GM10248 (cell line): ENCODE measurements at places on chromosomes 5 and 9.
A peak's percentile ranks its signal among the peaks of the same experiment; 100 is the strongest.

GRCh38 chr5:14545308-14545707 lies 36.3 kb upstream of the OTULINL start:
- DNase-seq = no peak

DNA sequence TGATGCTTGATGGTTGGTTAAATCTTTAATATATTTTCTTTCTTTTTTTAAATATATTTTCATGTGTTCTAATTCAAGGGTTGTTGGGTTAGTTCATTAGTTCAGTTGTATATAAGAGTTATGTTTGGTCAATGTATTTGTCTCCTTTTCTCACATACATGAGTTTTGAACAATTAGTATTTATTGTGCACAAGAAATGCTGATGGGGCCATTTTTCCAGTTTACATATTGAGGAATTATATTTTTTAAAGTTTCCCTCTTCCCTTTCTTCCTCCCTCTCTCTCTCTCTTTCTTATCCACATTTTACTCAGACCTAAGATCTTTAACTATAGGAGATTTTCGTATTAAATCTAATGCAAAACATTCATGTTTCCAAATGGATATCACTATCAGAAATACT lies 74.0 kb downstream of the LNPEP start:
- DNase-seq = no peak

DNA sequence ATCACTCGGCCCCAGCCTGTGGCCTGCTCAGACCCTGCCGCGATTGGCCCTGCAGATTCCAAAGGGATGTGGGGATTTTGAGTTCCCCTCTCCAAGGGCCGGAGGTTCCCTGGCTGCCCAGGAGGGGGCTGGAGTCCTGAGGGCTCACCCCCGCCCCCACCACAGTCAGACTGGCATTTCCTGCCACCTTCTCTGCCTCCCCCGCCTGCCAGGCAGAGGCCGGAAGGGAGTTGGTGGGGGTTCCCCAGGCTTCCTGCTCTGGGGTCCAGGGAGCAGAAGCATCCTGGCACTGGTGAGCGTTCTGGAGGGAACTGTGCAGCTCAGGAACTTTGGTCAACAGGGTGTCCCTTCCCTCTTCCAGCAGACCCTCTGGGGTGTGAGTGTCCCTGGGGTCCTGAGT lies 70.6 kb downstream of the RXRA start:
- DNase-seq = no peak

GRCh38 chr5:73763300-73764032 lies 137.5 kb downstream of the ARHGEF28 start:
- no peak for DNase-seq

DNA sequence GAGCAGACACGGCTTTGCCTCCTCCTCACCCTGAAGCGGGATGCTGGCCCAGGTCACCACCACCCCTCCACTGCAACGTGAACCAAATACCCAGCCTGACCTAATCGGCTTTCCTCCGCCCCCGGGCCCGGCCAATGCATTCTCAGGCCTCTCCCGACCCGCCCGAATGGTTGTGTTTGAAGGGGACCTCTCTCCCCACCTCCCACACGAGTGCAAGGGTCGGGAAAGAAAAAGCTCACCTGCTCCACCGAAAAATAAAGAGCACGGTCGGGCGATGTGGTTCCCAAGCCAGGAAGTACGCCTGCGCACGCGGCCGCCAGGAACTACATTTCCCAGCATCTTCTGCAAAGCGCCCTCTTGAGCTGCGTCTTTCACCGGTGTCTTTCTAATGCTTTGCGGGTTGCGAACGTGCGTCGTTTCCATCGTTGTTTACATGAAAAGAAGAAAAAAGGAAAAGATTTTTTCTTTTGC lies at the start of gene ZNF883:
ZNF883 (minus strand) TSS at position 282 of the 471 bp plus-strand sequence.
- peak; percentile 7 for DNase-seq

GRCh38 chr5:116488356-116489041 lies 86.1 kb downstream of the SEMA6A start:
- no peak for DNase-seq

DNA sequence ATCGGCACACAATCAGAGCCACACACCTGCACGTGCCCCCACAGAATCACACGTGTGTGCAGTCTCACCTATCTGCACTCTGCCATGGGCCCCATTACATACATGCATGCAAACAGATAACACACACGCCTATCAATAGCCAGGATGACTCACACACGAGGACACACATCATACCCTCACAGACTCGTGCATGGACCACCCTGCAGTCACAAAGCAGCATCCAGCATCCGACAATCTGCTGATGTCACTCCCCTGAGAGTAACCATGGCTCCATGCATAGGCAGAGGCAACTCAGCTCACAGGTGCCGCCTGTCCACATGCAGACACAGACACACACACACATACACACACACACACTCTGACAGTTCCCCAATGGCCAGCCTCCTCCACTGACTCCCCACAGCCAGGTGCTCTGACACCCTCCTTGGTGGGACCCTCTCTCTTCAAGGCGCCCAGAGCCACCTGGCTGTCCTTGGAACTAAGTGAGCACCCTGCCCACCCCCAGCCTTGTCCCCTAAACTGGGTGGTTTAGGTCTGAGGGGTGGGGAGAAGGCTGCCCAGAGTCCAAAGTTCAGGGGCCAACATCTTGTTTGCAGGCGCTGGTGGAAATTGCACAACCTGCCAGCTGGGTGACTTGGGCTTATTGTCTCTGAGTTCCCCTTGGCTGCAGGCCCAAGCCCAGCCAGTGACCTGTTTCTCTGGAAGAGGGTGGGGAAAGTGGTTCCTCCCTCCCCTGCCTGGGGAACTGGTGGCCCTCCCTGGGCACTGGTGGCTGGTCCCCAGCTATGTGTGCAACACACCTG lies 34.6 kb upstream of the NEK6 start:
- no peak for DNase-seq

GRCh38 chr5:135063056-135063445 lies 29.0 kb upstream of the PITX1 start:
- DNase-seq = no peak

- DNase-seq = no peak
These were observed 95.5 kb downstream of the ZCCHC7 start for GRCh38 chr9:37215830-37216229.

DNA sequence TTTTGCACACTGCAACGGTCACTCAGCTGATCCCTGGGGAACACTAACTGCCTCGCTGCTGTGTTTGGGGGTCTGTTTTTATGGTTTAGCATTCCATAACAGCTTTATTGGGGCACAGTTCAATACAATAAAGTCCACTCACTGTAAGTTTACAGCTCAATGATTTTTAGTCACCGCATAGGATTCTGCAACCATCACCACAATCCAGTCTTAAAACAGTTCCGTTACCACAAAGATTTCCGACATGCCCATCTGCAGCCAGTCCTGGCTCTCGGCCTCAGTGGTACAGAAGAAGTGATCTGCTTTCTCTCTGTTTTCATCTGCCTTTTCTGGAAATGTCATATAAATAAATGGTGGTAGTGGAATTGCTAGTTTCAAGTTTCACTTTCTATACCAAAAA lies 23.6 kb downstream of the OR2V2 start:
- no peak for DNase-seq

DNA sequence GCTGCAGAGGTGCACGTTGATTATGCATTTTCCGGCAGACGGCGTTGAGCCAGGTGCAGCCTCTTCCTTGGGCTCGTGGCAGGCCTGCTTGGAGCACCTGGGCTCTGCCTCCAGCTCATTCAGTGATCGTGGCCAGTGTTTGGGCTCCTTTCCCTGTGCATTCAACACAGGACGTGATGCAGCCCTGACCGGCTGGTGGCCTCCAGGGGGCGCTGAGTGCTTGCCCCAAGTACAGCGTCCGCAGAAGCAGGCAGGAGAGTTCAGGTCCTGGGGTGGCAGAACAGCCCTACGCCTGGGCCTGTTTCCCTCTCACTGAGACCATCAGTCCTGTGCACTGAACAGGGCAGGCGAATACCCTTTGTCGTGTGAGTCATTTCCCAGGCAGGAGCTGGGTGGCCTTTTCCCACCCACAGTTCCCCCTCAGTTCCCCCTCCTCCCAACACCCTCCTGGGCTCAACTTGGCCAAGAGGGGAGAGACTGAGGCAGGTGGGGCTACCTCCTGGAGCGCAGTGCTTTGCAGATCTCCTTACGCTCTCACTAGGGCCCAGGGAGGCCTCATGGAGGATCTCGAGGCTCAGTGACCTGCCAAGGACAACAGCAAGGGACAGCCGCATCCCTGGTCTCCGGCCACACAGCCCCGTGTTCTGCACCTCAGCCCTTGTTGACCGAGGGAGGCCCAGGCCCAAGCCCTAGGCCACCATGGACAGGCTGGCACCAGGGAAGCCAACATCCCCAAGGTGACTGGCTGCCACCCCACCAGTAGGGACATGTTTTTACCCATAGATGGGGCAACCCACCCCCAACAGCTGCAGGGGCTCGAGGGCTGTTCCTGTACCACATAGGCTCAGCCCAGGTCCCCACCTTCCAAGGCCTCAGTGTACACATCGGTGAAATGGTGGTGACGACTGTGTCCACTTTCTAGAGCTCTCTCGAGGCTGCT lies 52.9 kb downstream of the LRSAM1 start:
- peak; percentile 78 for DNase-seq

DNA sequence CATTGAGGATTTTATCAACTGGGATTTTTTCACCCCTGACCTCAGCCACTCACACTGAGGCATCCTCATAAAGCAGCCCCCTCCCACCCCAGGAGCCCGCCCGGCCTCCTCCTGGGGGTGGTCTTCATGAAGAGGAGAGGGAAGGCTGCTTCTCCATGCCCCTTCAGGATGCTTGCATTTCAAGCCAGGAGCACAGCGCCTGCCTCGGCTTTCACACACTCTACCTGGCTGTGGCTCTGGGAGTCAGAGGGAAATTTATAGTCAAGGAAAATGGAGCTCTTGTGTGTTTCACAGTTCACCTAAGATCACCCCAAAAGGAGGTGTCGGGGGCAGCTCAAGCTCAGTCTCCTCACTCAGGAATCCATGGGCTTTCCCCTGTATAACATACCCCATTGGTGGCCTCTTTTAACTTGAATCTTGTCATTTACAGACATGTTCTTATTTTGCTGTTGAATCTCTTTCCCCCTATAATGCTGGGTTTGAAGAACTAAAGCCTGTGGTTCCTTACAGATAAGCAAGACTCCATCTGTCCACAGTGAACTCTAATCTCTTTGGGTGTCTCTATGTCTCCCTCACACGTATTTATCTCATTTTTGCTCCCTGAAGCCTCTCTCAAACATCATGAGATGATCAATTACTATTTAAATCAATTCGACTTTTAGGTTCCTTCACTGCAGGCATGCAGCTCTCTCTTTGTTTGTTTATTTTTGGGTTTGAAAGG lies 22.6 kb upstream of the IQGAP2 start:
- DNase-seq = no peak

DNA sequence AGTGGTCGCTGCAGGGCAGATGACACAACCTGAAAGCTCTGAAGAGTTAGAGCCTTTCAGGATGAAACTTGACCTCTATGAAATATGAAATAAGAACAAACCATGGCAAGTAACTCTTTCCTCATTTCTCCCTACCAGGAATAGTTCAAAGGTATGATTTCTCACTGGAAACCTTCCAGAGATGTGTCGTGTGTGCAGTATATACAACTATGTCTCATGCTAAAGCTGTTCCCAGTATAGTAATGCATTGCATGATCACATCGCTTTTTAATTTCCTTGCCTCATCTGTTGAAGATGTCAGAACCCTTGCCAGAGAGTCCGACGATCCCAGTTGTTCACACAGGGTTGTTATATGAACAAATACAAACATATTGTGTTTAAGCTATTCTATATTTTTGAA lies 45.8 kb upstream of the RGMB start:
- DNase-seq = no peak

GRCh38 chr9:125748446-125749099 lies 1.4 kb downstream of the PBX3 start:
- no peak for DNase-seq

- DNase-seq = peak; percentile 52
These were observed 55.2 kb upstream of the FYB1 start for GRCh38 chr5:39274398-39275085.

- DNase-seq = no peak
These were observed 3.0 kb downstream of the FRRS1L start for GRCh38 chr9:109164042-109164441.

GRCh38 chr9:32344551-32345182 lies 39.8 kb upstream of the ACO1 start:
- DNase-seq = no peak

GRCh38 chr9:1514250-1514649 lies 464.1 kb downstream of the DMRT2 start:
- no peak for DNase-seq

DNA sequence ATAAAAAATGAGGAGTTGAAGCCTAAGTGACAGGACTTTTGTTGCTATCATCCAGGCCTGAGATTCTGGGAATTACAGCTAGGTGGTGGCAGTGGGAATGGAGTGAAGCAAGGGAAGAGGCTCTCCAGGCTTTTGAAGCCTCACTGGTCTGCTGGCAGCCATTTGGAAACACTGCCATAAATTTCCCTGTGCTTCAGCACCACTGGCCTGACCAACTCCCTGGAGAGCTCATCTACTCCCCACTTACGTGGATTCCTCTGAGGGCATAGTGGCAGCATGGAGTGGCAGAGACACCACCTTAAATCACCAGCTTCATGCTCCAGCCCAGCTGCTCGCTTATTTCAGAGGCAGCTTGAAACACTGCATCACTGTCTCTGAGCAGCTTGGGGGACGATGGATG lies 518.2 kb downstream of the TLR4 start:
- DNase-seq = no peak

GRCh38 chr5:77391240-77391765 lies 100.8 kb downstream of the WDR41 start:
- DNase-seq = no peak

DNA sequence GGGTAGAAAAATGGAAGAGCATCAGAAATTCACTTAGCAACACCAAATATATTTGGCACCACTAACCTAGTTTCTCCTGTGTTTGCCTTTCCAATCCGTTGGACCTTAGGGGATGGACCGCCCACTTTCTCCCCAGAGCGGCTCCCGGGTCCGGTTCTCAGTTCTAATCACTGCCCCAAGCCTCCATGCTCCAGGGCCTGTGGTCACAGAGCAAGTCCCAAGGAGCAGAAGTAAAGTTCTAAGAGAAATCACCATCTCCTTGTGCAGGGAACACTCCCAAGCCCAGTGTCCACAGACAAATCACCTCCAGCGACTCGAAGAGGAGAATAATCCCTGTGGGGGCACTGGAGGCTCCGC lies 728 bp upstream of the SLC1A1 start:
- no peak for DNase-seq
